ENCODE measurements at places on chromosomes 1 and 21.

DNA sequence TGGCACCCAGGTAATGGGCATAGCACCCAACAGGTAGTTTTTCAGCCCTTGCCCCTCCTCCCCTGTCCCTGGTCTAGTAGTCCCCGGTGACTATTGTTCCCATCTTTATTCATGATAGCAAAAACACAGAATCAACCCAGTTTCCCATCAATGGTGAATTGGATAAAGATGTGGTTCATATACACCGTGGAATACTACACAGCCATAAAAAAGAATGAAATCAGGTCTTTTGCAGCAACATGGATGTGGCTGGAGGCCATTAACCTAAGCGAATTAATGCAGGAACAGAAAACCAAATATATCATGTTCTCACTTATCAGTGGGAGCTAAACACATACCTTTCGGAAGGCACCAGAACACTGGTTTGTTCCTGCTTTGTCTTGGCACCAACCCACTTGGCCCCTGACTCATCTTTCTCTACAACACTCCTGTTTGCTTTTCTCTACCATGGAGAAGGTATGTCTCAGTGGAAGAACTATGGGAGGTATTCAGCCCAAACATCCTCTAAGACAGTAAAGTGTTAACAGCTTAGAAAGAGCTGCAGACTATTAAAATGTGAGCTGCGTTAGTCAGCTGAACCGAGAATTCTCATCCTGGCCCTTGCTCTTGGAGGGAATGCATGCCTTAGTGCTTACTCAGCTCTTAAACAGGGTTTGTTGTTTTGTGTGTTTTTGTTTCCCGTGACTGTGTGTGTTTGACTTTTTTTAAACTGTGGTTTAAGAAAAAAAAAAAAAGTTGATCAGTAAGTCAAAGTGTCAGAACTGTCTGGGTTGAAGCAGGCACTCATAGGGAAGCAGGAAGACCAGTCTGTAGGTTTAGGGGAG lies 203.0 kb downstream of the TOMM20 start:
- peak; percentile 89 for DNase-seq

DNA sequence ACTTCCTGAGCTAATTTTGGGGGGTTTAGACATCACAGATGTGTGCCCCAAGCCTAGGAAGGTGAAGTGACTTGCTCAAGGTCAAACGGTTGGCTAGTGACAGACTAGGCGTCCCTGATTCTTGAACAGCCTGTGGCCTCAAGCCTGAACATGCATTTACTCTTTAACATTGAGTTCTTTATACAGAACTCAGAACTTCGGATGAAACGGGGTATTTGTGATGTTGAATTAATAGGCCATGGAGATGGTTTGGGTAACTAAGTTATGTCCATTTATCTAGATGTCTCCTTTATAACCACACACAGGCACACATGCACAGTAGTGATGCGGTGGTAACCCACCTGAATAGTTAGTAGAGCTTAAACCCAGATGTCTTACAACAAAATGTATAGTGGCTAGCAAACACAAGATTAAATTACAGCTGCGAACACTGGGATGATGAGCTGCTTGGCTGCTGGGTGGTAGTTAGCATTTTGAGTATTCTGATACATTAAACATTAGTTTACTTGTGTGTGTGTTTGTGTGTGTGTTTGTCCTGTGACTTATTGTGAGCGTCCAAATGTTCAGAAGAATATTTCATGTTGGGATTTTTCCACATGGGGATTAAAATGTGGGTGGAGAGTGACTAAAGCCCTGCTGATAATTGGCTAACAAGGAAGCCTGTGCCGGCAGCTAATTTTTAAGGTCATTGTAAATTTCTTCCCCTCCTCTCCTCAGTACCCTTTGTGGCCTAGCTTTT lies 2.3 kb downstream of the ATP1A1 start:
- DNase-seq, result no peak

- DNase-seq, result peak; percentile 71
Measured at GRCh38 chr1:177780096-177780700, 189.7 kb downstream of the SEC16B start.

- no peak for DNase-seq
Measured at GRCh38 chr1:3258386-3259003, 189.5 kb downstream of the PRDM16 start.

GRCh38 chr1:1013922-1014648 lies 788 bp downstream of the ISG15 start:
- DNase-seq, result peak; percentile 34

DNA sequence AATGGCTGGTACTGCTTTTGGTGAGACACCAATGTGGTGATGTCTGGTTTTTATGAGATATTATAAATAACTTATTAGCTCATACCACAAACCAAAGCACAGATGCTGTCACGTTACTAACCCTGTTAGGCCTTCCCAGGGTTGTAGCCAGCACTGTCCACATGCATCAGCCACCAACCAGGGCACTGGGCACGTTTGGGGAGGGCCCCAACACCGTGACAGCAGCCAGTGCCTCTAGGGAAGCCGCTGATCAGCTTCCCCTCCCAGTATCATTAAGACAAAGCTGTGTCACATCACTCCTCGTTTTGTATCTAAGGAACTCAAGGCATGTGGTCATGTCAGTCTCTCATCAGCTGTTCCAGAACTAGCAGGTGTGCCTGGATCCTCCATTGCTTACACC lies 13.9 kb downstream of the URB1 start:
- peak; percentile 74 for DNase-seq

- peak; percentile 51 for DNase-seq
Measured at GRCh38 chr1:55466373-55466772, 251.2 kb upstream of the USP24 start.

GRCh38 chr1:66436378-66437135 lies 97.4 kb upstream of the SGIP1 start:
- DNase-seq, result peak; percentile 66

- no peak for DNase-seq
Measured at GRCh38 chr1:21449906-21450305, 10.0 kb downstream of the NBPF3 start.

GRCh38 chr1:1815606-1816281 lies 37.5 kb upstream of the NADK start:
- no peak for DNase-seq

DNA sequence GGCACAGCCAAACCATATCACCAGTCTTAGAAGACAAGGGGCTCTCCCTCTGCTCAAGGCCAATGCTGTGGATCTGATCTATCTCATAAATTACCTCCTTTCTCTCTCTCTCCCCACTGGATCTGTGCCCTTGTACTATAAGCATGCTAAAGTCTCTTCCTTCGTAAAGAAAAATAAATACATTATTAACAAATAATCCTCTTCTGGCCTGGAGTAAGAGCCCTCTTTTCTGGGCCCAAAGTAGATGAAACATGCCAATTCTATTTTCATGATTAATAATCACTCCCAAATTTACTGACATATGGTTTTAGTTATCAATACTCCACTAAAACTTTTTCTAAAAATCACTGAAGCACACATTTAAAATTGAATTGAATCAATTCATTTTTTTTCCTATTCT lies 889.7 kb downstream of the ADGRL2 start:
- DNase-seq, result no peak

DNA sequence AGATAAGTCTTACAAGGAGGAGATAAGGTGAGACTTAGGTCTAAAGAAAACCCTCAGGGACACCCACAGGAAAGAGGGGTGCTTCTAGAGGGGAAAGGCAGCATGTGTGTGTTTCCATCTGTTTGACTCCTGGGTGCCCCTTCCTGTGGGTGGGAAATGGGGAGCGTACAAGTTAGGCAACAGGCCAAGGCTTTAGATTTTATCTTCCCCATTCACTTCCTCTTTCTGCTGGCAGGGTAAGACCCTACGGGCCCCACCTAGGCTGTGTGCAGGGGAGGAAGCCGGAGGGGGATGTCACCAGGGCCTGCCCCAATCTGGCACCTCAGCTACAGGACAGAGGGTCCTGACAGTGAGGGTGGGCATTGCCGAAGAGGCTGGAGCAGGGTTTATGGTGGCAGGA lies 2.5 kb upstream of the OLIG1 start:
- no peak for DNase-seq

Measured in AG20443 (cell line).